ENCODE measurements at places on chromosomes 6 and 20. TPM values are rescaled to one million over a fixed set of nuclear protein-coding genes. Genes with fewer than 3 reads are reported as not detected.

DNA sequence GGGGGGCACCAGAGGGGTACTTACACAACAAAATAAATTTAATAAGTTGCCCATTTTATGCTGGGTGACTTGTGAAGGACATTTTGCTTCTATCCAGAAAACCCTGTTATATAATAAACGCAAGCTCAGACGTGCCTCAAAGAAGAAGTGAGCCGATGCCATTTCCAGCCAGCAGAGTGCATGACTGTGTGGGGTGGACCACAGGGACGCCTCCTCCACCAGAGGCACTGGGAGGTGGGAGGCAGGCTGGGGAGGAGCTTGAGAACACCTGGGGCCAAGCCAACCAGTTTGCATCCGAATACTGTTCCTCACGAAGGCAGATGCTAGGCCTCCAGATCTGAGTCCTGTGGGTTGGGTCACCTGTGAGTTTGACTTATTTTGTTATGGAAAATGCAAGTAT, 363.8 kb downstream of the RNGTT start:
- peaks cover 10% of the 10 kb centered on the region for H3K4me1 ChIP-seq
- no peaks in the 10 kb centered on the region for H3K27me3 ChIP-seq
- H3K36me3 ChIP-seq: no peaks in the 10 kb centered on the region
- no peak for DNase-seq

DNA sequence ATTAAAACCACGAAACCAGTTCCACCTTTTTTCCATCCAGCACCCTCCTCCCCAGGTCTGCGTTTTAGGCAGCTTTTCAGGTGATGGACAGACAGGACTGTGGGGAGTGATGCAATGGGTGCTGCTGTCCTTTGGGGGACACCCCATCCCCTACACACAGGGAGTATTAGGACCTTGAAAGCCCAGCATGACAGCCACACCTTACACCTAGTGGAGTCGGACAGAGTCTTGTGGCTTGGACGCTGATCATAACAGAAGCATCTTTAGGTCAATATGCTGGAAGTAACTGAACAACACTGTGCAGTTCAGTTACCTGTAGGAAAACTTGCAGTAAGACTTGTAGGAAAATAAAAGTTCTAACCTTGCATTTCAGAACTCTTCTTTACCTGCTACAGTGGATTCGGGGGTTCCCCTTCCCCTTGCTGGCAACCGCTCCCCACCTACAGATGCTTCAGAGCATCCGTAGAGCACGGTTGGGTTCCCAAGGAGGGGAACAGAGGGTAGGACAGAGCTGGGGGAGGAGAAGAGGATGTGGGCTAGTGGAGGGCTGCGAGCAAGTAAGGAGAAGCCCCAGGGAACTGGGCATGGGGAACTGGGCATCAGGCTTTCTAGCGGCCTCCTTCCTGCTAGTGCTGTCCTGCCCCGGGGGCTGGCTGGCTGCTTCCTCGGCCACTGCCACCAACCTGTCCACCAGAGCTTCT, 31.7 kb downstream of the PLEKHG1 start:
- DNase-seq: no peak
- no peaks in the 10 kb centered on the region for H3K27me3 ChIP-seq
- no peak overlapping the region for H3K4me3 ChIP-seq
- no peaks in the 10 kb centered on the region for H3K36me3 ChIP-seq
- peaks cover 74% of the 10 kb centered on the region for H3K4me1 ChIP-seq
- no peak overlapping the region for H3K27ac ChIP-seq

- no peak for DNase-seq
- H3K4me1 ChIP-seq: no peaks in the 10 kb centered on the region
- H3K4me3 ChIP-seq: no peak overlapping the region
- no peak overlapping the region for H3K27ac ChIP-seq
- H3K27me3 ChIP-seq: no peaks in the 10 kb centered on the region
- H3K36me3 ChIP-seq: no peaks in the 10 kb centered on the region
Observed at GRCh38 chr6:26136321-26136720, 49.1 kb downstream of the HFE start.

GRCh38 chr6:22413681-22414311, 117.0 kb upstream of the PRL start:
- no peak for DNase-seq
- no peaks in the 10 kb centered on the region for H3K27me3 ChIP-seq
- H3K4me1 ChIP-seq: peaks cover 17% of the 10 kb centered on the region
- no peak overlapping the region for H3K27ac ChIP-seq
- no peaks in the 10 kb centered on the region for H3K36me3 ChIP-seq
- peak overlapping the region; percentile 2 for H3K4me3 ChIP-seq

- H3K27me3 ChIP-seq: no peaks in the 10 kb centered on the region
- no peak overlapping the region for H3K4me3 ChIP-seq
- H3K36me3 ChIP-seq: no peaks in the 10 kb centered on the region
- no peaks in the 10 kb centered on the region for H3K4me1 ChIP-seq
- no peak for DNase-seq
Observed at GRCh38 chr6:42369568-42369967, 82.2 kb downstream of the TRERF1 start.

PSORS1C2 gene
- total RNA-seq: not detected

DNA sequence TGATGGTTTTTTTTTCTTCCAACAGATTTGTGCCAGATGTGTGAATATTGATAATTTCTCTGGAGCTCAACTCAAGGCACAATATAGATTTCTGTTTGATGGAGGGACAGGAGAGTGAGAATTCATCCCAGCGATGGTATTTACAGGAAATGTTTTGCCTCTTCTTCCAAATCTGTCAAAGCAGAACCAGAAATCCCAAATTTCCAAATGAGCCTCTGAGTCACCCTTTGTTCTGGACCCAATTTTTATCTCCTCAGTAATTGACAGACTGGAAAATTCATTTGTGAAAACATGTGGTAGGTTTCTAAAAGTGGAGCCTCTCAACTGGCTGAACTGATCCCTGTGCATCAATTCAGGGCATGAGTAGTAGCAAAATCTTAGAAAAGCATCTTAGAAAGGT, 223.2 kb upstream of the TSHZ2 start:
- H3K27ac ChIP-seq: no peak overlapping the region
- no peaks in the 10 kb centered on the region for H3K36me3 ChIP-seq
- no peaks in the 10 kb centered on the region for H3K4me1 ChIP-seq
- no peaks in the 10 kb centered on the region for H3K27me3 ChIP-seq
- H3K4me3 ChIP-seq: no peak overlapping the region
- no peak for DNase-seq

TCFL5 gene
- 6.2 TPM for total RNA-seq

NOTCH4 gene
- total RNA-seq: 26.0 TPM

DNA sequence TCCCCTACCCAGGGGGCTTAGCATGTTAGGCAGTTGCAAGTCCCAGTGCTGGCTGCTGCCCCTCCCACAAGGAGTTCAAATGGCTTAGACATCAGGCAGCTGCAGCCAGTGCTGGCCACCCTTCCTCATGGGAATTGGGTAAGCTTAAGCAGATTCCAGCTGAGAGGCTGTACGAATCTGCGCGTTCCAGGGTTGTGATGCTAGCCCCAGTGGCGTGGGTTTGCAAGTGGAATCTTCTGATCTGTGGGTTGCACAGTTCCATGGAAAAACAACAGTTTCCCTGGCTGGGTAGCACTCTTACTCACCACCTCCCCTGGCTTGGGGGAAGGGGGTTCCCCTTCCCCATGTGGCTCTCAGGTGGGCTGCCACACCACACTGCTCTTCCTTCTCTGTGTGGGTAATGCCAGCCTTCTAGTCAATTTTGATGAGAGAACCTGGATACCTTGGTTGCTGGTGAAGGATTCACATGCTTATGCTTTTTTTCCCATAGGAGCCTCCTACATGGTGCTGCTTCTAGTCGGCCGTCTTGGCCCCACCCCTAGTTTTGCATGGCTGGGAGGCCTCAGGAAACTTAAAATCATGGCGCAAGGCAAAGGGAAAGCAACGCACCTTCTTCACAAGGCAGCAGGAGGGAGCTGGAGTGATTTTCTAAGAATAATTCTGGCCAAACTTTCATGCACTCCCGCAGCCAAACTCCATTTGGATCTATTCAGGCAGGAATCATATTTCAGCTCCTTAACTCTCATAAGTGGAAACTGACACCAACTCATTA, 13.0 kb downstream of the DYNLT2 start:
- H3K4me3 ChIP-seq: no peak overlapping the region
- H3K27me3 ChIP-seq: no peaks in the 10 kb centered on the region
- H3K4me1 ChIP-seq: no peaks in the 10 kb centered on the region
- no peaks in the 10 kb centered on the region for H3K36me3 ChIP-seq

DNA sequence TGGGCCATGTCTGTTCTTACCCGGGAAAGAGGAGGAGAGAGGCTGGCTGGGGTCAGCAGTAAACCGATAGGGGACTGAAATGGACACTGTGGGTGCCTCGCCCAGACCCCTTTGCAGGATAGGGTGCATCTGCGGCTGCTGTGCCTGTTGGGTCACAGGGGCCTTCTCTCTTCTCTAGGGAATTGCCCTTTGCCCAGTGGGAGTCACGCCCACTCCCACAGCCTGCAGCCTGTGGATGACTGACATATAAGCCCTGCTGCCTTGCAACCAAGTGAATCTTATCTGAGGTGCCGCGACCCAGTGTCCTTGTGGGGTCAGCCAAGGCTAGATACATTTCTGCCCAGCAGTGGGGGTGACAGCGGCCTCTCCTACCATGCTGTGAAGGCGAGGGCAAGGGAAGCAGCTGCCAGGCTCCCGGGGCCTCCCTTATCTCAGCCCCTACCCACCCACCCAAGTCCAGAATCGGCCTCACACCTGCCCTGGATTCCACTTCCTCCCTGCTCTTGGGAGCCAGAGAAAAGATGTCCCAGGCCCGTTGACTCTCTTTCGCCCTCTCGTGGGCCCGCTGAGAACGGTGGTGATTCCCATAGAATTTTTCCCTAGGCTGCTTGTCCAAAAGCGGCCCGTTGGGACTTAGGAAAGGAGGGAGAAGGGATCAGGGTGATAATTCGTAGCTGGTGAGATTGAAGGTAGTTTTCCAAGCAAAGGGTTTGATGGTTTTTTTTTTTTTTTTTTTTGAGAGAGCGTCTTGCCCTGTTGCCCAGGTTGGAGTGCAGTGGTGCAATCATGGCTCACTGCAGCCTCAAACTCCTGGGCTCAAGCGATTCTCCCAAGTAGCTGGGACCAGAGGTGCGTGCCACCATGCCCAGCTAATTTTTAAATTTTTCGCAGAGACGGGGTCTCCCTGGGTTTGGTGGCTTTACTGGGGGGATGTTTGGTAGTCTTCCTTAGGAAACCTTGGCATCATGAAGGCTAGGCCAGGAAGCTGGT, 76.4 kb upstream of the RNF24 start:
- peaks cover 18% of the 10 kb centered on the region for H3K4me1 ChIP-seq
- no peaks in the 10 kb centered on the region for H3K36me3 ChIP-seq
- no peak for DNase-seq
- H3K27ac ChIP-seq: no peak overlapping the region
- no peaks in the 10 kb centered on the region for H3K27me3 ChIP-seq

DNA sequence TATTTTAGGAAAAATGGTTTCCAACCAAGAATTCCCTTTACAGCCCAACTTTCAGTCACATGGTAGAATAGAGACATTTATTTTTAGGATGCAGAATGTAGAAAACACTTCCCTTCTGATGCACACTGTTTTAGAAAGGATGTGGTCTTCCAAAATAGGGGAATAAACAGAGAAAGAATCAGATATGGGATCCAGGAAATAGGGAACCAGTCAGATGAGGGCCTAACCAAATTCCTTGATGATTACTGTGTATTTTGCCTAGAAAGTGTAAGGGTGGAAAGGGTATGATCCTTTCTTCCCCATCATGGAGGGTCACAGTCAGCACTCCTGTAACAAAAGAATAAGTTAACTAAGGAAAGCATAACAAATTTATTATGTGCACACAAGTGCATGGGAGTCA, 27.4 kb downstream of the SLX4IP start:
- H3K4me3 ChIP-seq: no peak overlapping the region
- H3K4me1 ChIP-seq: peaks cover 19% of the 10 kb centered on the region
- no peak for DNase-seq
- H3K27me3 ChIP-seq: no peaks in the 10 kb centered on the region

GRCh38 chr6:168601546-168601945, 160.6 kb downstream of the SMOC2 start:
- no peak for DNase-seq
- no peaks in the 10 kb centered on the region for H3K4me1 ChIP-seq
- peak overlapping the region; percentile 63 for H3K4me3 ChIP-seq
- peak overlapping the region; percentile 53 for H3K27ac ChIP-seq
- H3K36me3 ChIP-seq: peaks cover 16% of the 10 kb centered on the region

- no peaks in the 10 kb centered on the region for H3K27me3 ChIP-seq
- H3K4me3 ChIP-seq: no peak overlapping the region
- no peak overlapping the region for H3K27ac ChIP-seq
- no peak for DNase-seq
- no peaks in the 10 kb centered on the region for H3K36me3 ChIP-seq
- H3K4me1 ChIP-seq: peaks cover 10% of the 10 kb centered on the region
Observed at GRCh38 chr6:39321761-39322160, 741 bp downstream of the KCNK16 start.

GRCh38 chr6:39686976-39687375, 38.2 kb downstream of the KIF6 start:
- no peak overlapping the region for H3K27ac ChIP-seq
- H3K4me3 ChIP-seq: no peak overlapping the region

DNA sequence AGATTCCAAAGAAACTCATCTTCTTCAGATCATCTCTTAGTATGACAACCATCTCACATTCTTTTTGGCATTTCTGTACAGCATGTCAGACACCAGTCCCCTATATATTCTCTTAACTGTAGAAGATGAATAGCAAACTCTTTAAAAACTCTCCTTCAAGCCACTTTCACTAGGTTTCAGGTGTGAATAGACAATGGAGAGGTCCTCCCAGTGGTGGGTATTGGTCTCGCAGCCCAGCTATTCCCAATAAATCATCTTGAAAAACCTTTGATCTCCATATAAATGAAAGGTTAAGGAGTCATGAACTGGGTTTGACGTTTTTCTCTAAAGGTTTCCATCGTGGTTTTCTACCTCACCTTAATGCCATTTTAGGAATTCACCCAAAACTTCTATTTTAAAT, 180.0 kb downstream of the GJA1 start:
- DNase-seq: no peak
- no peaks in the 10 kb centered on the region for H3K27me3 ChIP-seq
- H3K36me3 ChIP-seq: no peaks in the 10 kb centered on the region
- no peak overlapping the region for H3K27ac ChIP-seq
- H3K4me3 ChIP-seq: no peak overlapping the region
- peaks cover 4% of the 10 kb centered on the region for H3K4me1 ChIP-seq

DNAH8 gene
- 0.14 TPM for total RNA-seq

GRCh38 chr6:21265034-21265729, 328.4 kb upstream of the SOX4 start:
- no peaks in the 10 kb centered on the region for H3K36me3 ChIP-seq
- no peak overlapping the region for H3K4me3 ChIP-seq
- H3K27ac ChIP-seq: no peak overlapping the region
- no peaks in the 10 kb centered on the region for H3K4me1 ChIP-seq

HACE1 gene
- total RNA-seq: 20.7 TPM

DNA sequence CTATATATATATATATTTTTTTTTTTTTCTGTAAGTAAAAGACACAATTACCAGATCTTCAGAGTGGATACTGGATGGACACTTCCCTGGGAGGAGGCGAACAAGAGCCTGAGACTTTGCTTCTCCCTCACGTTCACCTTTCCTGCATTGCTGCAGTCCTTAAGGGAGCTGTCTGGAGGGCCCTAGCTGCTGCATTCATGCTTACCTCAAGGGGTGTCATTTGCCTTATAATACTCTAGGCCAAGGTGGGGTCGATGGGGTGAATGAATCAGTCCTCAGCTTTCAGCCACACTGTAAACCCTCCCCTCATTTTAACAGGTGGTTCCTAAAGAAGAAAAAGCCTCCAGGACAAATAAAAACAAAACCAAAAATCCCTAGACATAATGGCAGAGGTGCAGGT, 34.8 kb upstream of the CD83 start:
- no peak overlapping the region for H3K27ac ChIP-seq
- no peaks in the 10 kb centered on the region for H3K4me1 ChIP-seq
- no peak overlapping the region for H3K4me3 ChIP-seq
- DNase-seq: no peak

GRCh38 chr6:161410076-161410475, 136.2 kb upstream of the AGPAT4 start:
- no peaks in the 10 kb centered on the region for H3K27me3 ChIP-seq
- no peak overlapping the region for H3K27ac ChIP-seq
- DNase-seq: no peak
- H3K4me3 ChIP-seq: no peak overlapping the region
- no peaks in the 10 kb centered on the region for H3K36me3 ChIP-seq

LY6G5B gene
- 9.6 TPM for total RNA-seq

All from thoracic aorta (tissue), 2 donors.